ENCODE measurements at places on chromosomes 4 and X. TPM values are rescaled to one million over a fixed set of nuclear protein-coding genes. Genes with fewer than 3 reads are reported as not detected.

The PAGE2B gene
- total RNA-seq, result 0.28 TPM

The SATL1 gene
- total RNA-seq, result not detected

The FAM47A gene
- total RNA-seq, result not detected

The ZDHHC15 gene
- total RNA-seq, result under 0.01 TPM

The FATE1 gene
- not detected for total RNA-seq

The PLXNB3 gene
- total RNA-seq, result 1.3 TPM

The FGF13 gene
- total RNA-seq, result 2.2 TPM

The KLHL13 gene
- total RNA-seq, result 39.1 TPM

The PNCK gene
- 0.74 TPM for total RNA-seq

The CLCN4 gene
- total RNA-seq, result 2.5 TPM

The PROM1 gene
- total RNA-seq, result not detected

The MAGEE2 gene
- total RNA-seq, result not detected

The TRIM60 gene
- total RNA-seq, result not detected

The BMPR1B gene
- total RNA-seq, result 0.14 TPM

The GPAT3 gene
- total RNA-seq, result 7.7 TPM

The SLC10A4 gene
- not detected for total RNA-seq

The XK gene
- under 0.01 TPM for total RNA-seq

The IL1RAPL2 gene
- not detected for total RNA-seq

The UGT2B11 gene
- not detected for total RNA-seq

The F8A3 gene
- total RNA-seq, result 0.55 TPM

The ADH7 gene
- total RNA-seq, result not detected

The TMEM150C gene
- total RNA-seq, result 0.65 TPM

The CLNK gene
- not detected for total RNA-seq

The CUL4B gene
- 20.5 TPM for total RNA-seq

The XAGE2 gene
- total RNA-seq, result not detected

The PPEF2 gene
- not detected for total RNA-seq

The NAT8L gene
- 0.09 TPM for total RNA-seq

The ANXA5 gene
- 1,015 TPM for total RNA-seq
